ENCODE measurements at places on chromosomes 7 and 10.

DNA sequence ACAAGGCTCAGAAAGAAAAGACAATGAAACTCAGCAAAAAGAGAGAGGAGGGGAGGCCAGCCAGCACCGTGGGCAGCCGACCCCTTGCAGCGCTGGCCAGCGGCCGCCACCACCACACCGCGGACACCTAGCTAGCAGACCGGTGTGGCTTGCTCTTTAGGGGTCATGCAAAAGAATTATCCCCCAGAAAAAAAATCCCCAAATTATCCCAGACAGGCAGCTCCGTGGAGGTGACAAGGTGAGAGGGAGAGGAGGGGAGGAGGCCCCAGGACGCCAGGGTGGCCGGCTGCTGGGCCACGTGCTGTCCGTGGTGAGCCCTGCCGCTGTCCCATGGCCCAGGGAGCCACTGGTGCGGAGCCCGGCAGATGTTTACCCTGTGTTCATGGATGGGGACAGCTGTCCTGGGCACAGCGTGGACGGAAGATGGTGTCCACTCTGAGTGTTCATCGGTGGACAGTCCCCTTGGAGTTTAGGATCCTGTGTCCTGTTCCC, 16.5 kb downstream of the YKT6 start:
- DNase-seq, result no peak

GRCh38 chr10:81688459-81688858, 186.5 kb upstream of the NRG3 start:
- DNase-seq, result no peak

- no peak for DNase-seq
Observed at GRCh38 chr7:42002654-42003053, 234.4 kb downstream of the GLI3 start.

- no peak for DNase-seq
Observed at GRCh38 chr7:1238931-1239802, 6.5 kb downstream of the UNCX start.

DNA sequence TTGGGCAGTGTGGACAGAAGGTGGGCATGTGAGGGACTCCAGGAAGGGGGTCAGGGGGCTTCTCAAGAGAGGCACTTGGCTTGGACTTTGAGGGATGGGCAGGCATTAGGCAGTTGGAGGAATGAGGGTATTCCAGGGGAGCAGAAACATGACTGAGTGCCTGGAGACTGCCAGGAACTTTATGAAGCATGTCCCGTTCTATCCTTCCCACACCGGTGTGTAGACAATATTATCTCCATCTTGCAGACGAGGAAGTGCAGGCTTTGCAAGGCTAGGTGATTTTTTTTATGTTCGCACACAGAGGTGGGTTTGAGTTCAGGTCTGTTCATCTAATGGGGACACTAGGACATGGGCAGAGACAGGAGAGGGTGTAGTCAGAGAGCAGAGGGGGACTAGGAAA, 162.7 kb downstream of the RPS24 start:
- DNase-seq, result no peak

GRCh38 chr7:10648289-10648688, 325.4 kb upstream of the PHF14 start:
- DNase-seq, result no peak

GRCh38 chr7:98802088-98802780, 67.6 kb downstream of the TMEM130 start:
- DNase-seq, result no peak

DNA sequence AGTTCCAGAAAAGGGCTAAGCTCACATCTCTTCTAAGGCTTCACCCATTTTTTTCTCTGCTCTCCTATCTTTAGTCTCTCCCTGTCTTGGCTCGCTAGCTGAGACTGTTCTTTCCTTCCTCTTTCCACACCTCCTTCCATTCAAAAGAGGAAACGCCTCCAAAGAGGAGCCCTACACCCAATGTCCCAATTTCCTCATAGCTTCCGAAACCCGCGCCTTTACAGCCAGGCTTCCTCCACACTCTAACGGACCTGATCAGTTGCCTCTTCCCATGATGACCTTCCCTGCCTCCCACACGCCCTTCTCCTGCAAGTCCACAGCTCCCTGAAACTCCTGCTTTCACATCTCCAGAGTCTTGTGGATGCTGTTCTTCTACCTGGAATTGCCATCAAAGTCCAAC, 71.7 kb downstream of the COBL start:
- no peak for DNase-seq

- no peak for DNase-seq
Observed at GRCh38 chr10:71402005-71402404, 5.3 kb downstream of the CDH23 start.

DNA sequence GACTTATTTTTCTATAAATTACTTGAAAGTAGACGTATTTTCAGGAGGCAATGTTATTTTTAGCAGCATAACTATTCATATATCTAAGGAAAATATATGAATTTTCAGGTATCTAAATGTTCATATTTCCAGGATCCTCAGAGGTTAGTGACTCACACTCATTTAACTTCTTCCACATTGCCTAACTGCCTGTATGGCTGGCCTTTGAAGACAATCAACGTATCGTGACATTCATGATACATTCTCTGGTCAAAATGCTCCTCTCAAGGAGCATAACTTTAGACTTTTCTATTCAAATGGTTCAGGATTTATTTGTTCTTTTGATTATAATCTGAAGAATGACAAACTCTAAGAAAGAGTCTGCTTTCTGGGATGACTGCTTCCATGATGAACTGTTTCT, 89.3 kb downstream of the SEMA3C start:
- DNase-seq, result no peak

- no peak for DNase-seq
Observed at GRCh38 chr10:43653746-43654145, 5.1 kb upstream of the ZNF32 start.

GRCh38 chr10:36494371-36494770, 631.0 kb upstream of the ANKRD30A start:
- no peak for DNase-seq

Measured in activated effector memory CD4-positive, alpha-beta T cell treated with Interleukin-2 at 50 U/mL for 16 hours (primary cell).